ENCODE measurements at places on chromosomes 5 and 9. TPM values are rescaled to one million over a fixed set of nuclear protein-coding genes. Genes with fewer than 3 reads are reported as not detected.

The PKD2L2 gene
- total RNA-seq: not detected

The RAB24 gene
- 28.5 TPM for total RNA-seq

The PCDHB7 gene
- 0.71 TPM for total RNA-seq

The ENTPD2 gene
- not detected for total RNA-seq

The OR1Q1 gene
- not detected for total RNA-seq

The PLCXD3 gene
- under 0.01 TPM for total RNA-seq

The CEL gene
- total RNA-seq: 0.18 TPM

The HAPLN1 gene
- 0.55 TPM for total RNA-seq

The JAKMIP2 gene
- total RNA-seq: 0.57 TPM

The ARID3C gene
- total RNA-seq: 0.14 TPM

The NSG2 gene
- total RNA-seq: not detected

The ACOT12 gene
- 0.74 TPM for total RNA-seq

The GRM6 gene
- not detected for total RNA-seq

The SGTB gene
- 12.0 TPM for total RNA-seq

The SERF1A gene
- total RNA-seq: 2.4 TPM

The IL4 gene
- total RNA-seq: not detected

The TMEM174 gene
- total RNA-seq: not detected

The WASHC1 gene
- total RNA-seq: 6.8 TPM

The FOXD4L6 gene
- total RNA-seq: 0.09 TPM

The GFI1B gene
- total RNA-seq: not detected

The STPG3 gene
- not detected for total RNA-seq

The MEIKIN gene
- total RNA-seq: not detected

The NUDCD2 gene
- total RNA-seq: 4.0 TPM

The SLC31A1 gene
- 45.8 TPM for total RNA-seq

The ASS1 gene
- 329 TPM for total RNA-seq

The PCDHA9 gene
- 0.18 TPM for total RNA-seq

The GBGT1 gene
- total RNA-seq: 7.8 TPM
